ENCODE measurements at places on chromosomes 12 and 14. TPM values are rescaled to one million over a fixed set of nuclear protein-coding genes. Genes with fewer than 3 reads are reported as not detected.

GRCh38 chr12:105480162-105480561 lies 149.7 kb downstream of the C12orf75 start:
- no peak overlapping the region for H3K4me3 ChIP-seq
- no peaks in the 10 kb centered on the region for H3K36me3 ChIP-seq
- peak; percentile 31 for DNase-seq
- H3K27ac ChIP-seq, result no peak overlapping the region

DNA sequence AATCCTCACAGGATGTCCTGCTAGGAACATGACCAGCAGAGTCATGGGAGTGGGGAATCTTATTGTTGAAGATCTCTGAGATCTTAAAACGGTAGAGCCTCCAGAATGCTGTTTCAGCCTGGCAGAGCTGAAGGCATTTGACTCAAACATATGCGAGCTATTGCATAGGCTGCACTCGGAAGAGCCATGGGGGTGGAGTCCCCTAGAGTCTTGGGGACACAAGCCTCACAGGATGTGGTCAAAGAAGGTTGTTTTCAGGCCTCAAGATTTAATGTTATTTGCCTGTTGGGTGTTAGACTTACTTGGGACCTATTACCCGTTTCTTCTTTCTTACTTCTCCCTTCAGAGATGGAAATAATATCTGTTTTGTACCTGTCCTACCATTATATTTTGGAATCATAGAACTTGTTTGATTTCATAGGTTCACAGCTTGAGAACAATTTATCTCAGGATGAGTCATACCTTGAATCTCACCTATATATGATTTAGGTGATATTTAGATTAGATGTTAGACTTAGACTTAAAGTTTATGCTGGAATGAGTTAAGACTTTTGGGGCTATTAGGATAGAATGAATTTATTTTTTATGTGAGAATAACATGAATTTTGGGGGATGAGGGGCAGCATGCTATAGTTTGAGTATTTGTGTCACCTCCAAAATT lies 172.2 kb upstream of the ATP2B1 start:
- H3K27me3 ChIP-seq, result no peaks in the 10 kb centered on the region
- DNase-seq, result no peak
- no peak overlapping the region for H3K4me3 ChIP-seq
- H3K27ac ChIP-seq, result no peak overlapping the region
- H3K36me3 ChIP-seq, result no peaks in the 10 kb centered on the region

DNA sequence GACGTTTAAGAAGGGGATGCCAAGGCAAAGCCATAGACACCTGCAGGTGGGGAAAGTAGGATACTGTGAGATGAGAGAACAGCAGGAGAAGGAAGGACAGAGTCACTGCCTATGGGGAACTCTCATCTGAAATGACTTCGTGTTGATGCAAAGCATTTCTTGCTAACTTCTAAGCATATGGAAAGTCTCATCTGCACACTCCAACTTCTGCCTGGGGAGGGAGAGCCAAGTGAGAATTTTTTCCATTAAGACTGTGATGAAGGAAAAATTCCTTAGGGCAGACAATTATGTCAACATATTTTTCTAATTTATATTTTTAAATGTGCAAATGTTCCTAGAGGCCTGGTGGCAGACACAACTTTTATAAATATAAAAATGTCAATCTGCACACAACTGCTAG lies 115.3 kb downstream of the IPO8 start:
- no peaks in the 10 kb centered on the region for H3K27me3 ChIP-seq
- no peaks in the 10 kb centered on the region for H3K4me1 ChIP-seq
- no peaks in the 10 kb centered on the region for H3K36me3 ChIP-seq
- no peak overlapping the region for H3K27ac ChIP-seq

- H3K27me3 ChIP-seq, result no peaks in the 10 kb centered on the region
- H3K4me3 ChIP-seq, result no peak overlapping the region
- peaks cover 30% of the 10 kb centered on the region for H3K4me1 ChIP-seq
Measured at GRCh38 chr14:88473791-88474190, 81.0 kb downstream of the PTPN21 start.

DNA sequence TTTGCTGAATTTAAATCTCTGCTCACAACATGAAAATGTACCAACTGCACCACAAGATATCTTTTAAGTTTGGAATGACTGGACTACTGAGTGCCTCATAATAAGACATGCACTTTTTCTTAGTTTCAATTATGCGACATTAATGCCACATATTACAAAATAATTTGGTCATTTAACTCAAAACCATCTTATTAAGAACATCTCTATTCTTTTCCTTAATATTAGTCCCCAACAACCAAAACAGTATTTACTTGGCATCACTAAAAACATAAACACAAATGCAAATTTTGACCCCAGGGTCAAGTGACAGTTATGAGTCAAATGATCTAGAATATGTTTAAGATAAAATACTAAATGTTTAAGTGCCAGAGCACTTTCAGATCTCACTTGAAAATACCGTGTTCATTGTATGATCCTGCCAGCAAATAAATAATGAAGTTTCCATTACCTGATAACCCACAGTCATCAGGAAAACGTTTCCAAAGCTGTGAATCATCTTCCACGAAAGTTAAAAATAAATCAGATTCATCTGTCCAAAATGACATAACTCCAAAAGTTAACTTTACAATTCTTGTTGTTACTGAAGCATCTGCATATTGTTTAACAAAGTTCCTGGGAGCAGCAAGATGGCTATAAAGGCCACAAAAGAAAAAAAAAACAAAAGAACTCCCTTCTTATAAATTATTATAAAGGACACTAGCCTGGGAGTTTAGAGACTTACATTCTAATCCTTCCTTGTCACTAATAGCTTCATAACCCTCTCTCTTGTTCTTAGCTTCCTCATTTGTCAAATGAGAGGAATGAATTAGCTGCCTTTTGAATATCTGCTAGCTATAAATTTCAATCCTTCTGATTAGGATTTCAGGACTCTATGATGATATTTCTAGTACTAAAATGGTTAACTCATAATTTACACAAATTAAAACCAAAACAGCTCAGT lies 30.5 kb upstream of the AP4S1 start:
- no peak overlapping the region for H3K27ac ChIP-seq
- no peak overlapping the region for H3K4me3 ChIP-seq
- DNase-seq, result peak; percentile 32
- peaks cover 6% of the 10 kb centered on the region for H3K36me3 ChIP-seq

DNA sequence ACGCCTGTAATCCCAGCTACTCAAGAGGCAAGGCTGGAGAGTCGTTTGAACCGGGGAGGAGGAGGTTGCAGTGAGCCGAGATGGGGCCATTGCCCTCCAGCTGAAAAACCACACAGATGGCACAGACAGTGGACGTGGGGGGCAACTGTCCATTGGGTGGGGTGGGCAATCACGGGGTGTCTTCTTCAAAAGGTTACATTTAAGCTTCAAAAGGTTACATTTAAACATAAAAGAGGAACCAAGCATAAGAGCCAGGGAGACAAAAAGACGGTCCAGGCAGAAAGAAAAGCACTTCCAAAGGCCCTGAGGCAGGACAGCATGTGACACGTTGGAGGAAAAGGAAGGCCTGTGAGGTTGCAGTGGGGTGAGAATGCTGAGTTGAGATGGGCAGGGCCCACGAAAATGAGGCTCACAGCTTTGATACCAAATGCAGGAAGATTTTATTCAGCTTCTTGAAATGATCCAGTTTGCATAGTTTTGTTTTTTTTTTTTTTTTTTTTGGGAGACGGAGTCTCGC lies 10.7 kb downstream of the SCARB1 start:
- no peaks in the 10 kb centered on the region for H3K27me3 ChIP-seq
- DNase-seq, result no peak
- H3K4me1 ChIP-seq, result peaks cover 9% of the 10 kb centered on the region
- peaks cover 1% of the 10 kb centered on the region for H3K36me3 ChIP-seq

DNA sequence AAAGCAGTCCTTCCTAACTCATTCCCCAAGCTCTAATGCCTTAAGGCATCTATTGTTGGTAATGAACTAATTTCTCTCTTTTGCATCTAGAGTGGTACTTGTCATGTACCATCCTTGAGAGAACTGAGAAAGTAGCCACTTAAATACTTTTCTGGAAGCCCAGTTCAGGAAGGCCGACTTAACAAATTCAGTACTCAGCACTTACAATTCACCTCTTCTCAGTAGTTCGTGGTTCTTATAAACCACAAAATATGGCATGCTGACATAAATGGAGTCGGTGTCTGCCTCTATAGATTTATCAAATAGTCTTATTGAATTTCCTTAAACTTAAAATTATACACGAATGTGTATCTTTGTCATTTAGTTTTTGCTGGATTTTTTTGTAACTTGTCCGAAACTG lies 9.4 kb upstream of the COCH start:
- no peaks in the 10 kb centered on the region for H3K4me1 ChIP-seq
- H3K27me3 ChIP-seq, result peaks cover 24% of the 10 kb centered on the region
- DNase-seq, result no peak
- no peak overlapping the region for H3K27ac ChIP-seq

GRCh38 chr14:87002776-87003175 lies 990.2 kb downstream of the GALC start:
- no peaks in the 10 kb centered on the region for H3K27me3 ChIP-seq
- no peak overlapping the region for H3K27ac ChIP-seq
- DNase-seq, result peak; percentile 5
- no peak overlapping the region for H3K4me3 ChIP-seq
- no peaks in the 10 kb centered on the region for H3K36me3 ChIP-seq
- H3K4me1 ChIP-seq, result no peaks in the 10 kb centered on the region

DNA sequence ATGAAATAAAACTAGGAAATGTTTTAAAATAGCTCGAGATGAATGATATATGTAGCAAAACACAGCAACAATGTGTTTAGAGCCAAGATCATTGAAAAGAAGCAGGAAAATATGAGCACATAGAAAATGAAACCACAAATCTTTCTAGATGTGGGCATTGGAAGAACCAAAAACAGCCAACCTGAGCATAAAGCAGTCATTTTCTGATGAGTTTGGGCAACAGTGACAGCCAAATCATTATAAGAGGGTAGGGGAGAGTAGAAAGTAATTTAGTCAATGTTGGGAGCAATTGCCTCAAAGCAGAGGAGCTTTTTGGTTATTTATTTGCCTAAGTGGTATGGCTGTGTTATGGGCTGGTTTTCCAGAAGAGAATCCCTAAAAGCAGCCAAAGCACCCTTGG lies 8.8 kb upstream of the BICDL1 start:
- peaks cover 4% of the 10 kb centered on the region for H3K27me3 ChIP-seq
- no peak overlapping the region for H3K27ac ChIP-seq
- no peak overlapping the region for H3K4me3 ChIP-seq
- no peaks in the 10 kb centered on the region for H3K4me1 ChIP-seq
- no peak for DNase-seq

GUCY2C gene
- total RNA-seq, result not detected

RAN gene
- total RNA-seq, result 910 TPM
